ENCODE measurements at places on chromosomes 3 and 15. TPM values are rescaled to one million over a fixed set of nuclear protein-coding genes. Genes with fewer than 3 reads are reported as not detected.

- no peak for DNase-seq
These were observed 37.9 kb downstream of the ADIPOQ start for GRCh38 chr3:186880406-186880805.

- DNase-seq: no peak
These were observed 587 bp downstream of the WDR49 start for GRCh38 chr3:167653155-167653554.

DNA sequence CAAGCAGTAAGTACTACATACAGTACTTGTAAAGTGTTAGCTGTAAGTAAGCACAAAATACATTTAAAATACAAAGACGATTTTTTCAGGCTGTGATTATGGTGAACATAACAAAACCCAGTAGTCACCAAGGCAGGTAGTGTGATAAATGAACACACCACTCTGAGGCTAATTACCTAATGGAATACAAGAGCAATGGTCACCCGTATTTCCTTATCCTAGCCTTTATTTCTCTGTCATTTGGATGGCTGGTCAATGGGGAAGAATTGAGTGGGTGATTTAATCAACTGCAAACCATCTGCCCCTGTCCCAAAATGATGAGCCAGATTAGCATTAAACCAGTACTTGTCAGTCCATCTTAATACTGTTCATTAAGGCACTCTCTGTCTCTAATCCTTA, 89.2 kb upstream of the CGNL1 start:
- DNase-seq: no peak

- DNase-seq: no peak
These were observed 577.7 kb downstream of the MECOM start for GRCh38 chr3:169085827-169086226.

DNA sequence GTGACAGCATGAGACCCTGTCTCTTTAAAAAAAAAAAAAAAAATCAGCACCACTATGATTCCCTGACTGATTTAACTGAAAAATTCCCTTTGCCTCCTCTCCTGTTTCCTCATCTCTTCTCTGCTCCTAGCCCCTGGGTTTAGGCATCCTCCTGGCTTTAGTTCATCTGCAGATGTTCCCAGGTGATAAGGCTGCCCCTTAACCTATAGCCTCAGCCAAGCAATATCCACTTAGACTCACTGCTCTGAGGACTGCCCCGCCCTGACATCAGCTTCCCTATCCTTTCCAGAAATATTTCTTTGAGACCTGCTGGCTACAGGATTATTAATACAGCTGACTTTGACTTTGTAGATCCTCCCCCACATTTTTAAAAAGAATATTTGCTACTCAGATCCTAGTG, 39.4 kb upstream of the HACD2 start:
- DNase-seq: no peak

DNA sequence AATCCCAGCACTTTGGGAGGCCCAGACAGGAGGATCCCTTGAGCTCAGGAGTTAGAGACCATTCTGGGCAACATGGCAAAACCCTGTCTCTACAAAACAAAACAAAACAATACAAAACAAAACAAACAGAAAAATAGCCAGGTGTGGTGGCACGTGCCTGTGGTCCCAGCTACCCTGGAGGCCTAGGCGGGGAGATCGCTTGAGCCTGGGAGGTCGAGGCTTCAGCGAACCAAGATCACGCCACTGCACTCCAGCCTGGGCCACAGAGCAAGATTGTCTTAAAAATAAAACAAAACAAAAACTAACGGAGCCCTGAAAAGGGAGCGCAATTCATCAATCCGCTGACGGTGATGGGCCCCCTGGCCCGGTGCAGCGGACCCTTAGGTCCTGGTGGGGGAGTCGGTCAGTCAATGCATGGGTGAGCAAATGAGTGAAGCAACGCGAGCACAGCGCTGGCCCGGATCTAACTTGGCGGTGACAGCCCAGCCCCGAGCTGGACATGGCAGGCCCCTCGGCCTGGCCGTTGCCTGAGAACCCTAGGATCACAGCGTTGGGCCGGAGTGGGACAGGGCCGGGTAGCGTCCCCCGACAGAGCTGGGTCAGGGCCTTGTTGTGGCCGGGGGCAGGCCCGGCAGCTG, 52.4 kb upstream of the BLM start:
- DNase-seq: no peak

DNA sequence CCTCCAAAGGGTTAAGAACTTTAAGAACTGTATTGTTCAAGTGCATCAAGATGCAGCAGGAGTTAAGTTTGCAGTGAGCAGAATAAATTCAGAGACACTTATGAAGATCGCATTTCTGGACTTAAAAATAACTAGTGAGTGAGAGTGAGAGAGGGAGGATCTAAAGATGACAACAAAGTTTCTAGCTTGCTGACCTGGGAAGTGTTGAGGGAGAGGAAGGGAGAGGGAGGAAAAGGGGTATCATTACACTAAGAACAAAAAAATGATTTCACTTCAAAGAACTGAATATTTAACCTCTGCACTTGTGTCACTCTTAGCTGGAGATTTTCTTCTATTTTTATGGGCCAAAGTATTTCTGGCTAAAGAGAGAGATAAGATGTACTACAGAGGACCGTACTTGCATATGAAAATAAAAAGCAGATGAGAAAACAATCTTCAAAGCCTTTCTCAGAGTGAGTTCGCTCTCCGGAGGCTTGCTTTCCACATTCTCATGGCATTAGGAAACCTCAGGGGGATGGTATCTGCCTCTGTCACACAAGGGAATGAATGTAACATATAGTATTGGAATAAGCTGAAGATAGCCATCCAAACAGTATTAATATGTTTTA, 91.4 kb upstream of the TJP1 start:
- DNase-seq: no peak

DNA sequence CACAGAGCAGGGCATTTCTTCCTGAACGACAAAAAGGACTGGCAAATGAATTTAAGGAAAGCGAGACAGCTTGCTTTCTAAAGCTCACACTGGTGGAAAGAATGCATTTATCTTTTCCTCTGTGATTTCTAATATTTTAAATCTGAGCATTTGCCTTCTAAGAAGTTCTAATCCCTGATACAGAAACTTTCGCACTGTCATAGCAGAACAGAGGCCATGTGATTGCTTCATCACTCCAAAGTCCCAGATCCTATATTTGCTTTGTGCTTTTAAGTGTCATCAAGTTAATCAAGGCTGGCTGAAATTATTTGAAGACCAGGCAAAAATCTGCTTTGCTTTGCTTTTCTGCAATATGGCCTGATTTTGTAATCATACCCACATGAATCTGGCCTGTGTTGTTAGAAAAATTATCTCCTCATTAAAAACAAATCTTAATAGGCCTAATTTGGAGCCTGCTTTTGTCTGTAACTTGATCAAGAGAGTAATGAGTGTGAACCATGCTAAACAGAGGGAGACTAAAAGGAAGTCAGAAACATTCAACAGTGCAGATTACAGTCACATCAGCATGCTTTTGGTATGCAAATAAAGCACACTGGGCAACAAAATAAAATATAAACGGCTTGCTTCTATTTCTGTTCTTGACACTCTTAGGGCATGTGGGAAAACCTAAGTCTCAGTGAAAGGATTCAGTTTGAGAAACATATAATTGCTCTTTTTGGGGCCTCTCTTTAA, 178.2 kb upstream of the ADAMTS9 start:
- no peak for DNase-seq

GRCh38 chr3:16366581-16366980, 101.6 kb downstream of the OXNAD1 start:
- DNase-seq: no peak

- no peak for DNase-seq
These were observed 48.9 kb upstream of the SLC7A14 start for GRCh38 chr3:170634663-170635384.

GRCh38 chr15:93024716-93025624, 64.0 kb downstream of the RGMA start:
- no peak for DNase-seq

GRCh38 chr3:136624371-136624770, 127.8 kb downstream of the STAG1 start:
- DNase-seq: no peak

DNA sequence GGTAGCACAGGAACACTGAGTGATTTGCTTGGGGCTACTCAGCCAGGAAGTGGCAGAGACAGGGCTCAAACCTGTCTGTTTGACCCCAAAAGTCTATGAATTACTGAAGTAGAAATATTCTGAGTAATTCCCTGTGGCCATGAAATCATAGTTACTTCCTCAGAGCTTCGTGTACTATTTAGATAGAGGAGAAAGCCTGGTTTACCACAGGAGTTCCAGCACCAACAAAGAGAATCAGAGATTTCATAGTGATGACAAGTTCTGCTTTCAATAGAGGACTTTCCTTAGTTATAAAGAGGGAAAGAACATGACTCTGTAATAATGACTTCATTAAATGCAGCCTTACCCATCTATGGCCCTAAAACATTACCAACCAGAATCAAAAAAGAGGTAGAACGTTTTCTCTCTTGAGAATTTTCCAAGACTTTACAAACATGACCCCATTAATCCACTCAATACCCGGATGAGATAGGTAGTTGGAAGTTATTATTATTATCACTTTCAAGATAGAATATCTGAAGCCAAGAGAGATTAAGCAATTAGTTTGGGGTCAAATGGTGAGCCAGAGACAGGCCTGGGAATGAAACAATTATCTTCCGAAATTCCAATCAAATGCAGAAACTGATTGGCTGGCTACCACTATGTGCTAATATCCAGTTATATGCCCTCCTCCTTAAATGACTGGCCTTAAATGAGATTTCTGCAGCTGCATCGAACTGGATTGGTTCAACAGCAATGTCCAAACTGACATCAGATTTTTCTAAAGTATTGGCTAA, 13.6 kb upstream of the WNT5A start:
- DNase-seq: no peak

GRCh38 chr3:73324203-73325155, 263.0 kb downstream of the EBLN2 start:
- no peak for DNase-seq

GRCh38 chr3:106420628-106421027, 551.8 kb upstream of the CBLB start:
- no peak for DNase-seq

DNA sequence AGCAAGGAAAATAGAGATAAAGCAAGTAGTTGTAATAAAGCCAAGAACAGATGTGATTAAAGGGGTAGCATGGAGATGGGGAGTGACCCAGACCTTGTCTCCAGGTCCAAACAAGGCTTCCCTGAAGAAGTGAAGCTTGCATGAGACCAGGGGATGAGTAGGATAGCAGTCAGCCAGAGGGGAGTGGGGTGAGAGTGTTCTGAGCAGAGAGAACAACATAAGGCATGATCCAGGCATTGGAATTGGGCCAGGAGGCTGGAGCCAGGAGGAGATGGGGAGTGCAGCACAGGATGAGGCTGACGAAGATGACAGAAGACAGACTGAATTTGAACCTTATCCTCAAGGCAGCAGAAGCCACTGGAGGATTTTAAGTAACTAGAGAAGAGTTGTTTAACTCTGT, 7.2 kb downstream of the TMOD2 start:
- no peak for DNase-seq

DNA sequence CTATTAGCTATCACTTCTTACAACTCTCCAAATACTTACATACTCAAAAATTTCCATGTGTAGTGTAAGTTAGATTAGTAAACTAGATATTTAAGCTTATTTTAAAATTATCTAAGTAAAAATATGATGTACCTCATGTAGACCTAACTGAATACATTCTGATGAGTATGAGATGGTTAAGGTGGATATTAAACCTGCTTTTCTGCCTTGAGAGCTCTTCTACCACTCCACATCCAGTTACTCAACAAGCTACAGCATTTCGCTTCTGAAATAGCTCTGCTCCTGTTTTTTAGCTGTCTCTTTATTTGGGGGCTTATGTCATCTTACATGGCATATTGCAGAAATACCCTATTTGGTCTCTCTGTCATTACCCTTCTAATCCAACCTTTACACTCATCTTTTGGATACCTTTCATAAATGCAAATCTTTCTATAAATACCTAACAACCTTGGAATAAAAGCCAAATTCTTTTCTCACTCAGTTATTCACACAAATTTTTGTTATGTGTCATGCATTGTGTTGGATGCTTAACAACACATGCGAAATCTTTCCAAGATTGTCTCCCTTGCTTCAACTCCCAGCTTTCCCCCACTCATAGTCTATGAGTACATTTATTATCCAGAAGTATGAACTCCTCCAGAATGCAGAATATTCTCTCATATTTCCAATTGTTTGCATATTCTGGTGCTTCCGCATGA, 92.0 kb downstream of the ALCAM start:
- no peak for DNase-seq

GRCh38 chr3:130679218-130679617, 67.4 kb downstream of the PIK3R4 start:
- no peak for DNase-seq

GRCh38 chr15:77568973-77569728, 63.6 kb downstream of the LINGO1 start:
- DNase-seq: no peak

DNA sequence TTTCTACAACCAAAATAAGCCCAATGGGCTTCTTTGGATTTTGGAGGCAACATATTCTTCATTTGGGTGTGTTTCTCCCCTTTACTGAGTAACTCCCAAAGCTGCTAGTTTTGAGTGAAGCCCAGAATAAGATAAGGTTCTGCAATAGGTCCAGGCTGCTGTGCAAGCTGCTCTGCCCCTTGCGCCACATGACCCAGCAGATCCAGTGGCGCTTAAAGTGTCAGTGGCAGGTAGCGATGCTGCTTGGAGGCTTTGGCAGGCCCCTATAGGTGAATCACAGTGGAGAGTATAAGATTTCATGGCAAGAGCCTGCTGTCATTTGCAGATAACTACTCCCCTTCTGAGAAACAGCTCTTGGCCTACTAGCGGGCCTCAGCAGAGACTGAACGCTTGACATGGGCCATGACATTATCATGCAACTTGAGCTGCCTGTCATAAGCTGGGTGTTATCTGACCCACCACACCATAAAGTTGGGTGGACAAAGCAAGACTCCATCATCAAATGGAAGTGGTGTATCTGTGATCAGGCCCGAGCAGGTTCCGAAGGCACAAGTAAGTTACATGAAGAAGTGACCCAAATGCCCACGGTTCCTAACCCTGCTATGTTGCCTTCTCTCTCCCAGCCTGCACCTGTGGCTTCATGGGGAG, 88.4 kb upstream of the OXTR start:
- no peak for DNase-seq

Gene CEP19
- total RNA-seq: 5.3 TPM

Gene GOLGA6L1
- total RNA-seq: not detected

Gene CHRNA3
- not detected for total RNA-seq

Gene FOXB1
- total RNA-seq: 0.54 TPM

Gene IDH2
- 332 TPM for total RNA-seq

Gene MFN1
- 36.9 TPM for total RNA-seq

Gene PSMA4
- 255 TPM for total RNA-seq

Gene RPL39L
- total RNA-seq: 18.4 TPM

Gene ACAN
- total RNA-seq: not detected

All from activated CD4-positive, alpha-beta T cell treated with anti-CD3 and anti-CD28 coated beads, Interleukin-2, amount 10 ng/mL, durations not matched to agents 7 days and 5 days (primary cell).